Muscle of arm (tissue), 14 donors: ENCODE measurements at places on chromosomes 6 and 20. TPM values are rescaled to one million over a fixed set of nuclear protein-coding genes. Genes with fewer than 3 reads are reported as not detected.

The SEMG1 gene
- not detected for polyA plus RNA-seq

The CD93 gene
- polyA plus RNA-seq = 61.0 TPM

The ADAM33 gene
- 62.3 TPM for polyA plus RNA-seq

The SNAP91 gene
- polyA plus RNA-seq = 2.5 TPM

The DNAH8 gene
- polyA plus RNA-seq = 5.4 TPM

The CENPW gene
- 14.5 TPM for polyA plus RNA-seq

The HEY2 gene
- polyA plus RNA-seq = 12.9 TPM

The CDSN gene
- polyA plus RNA-seq = 0.10 TPM

The SCUBE3 gene
- 0.68 TPM for polyA plus RNA-seq

The TRMT6 gene
- polyA plus RNA-seq = 12.9 TPM

The MOXD1 gene
- 5.7 TPM for polyA plus RNA-seq

The AP5S1 gene
- 7.8 TPM for polyA plus RNA-seq

The CST2 gene
- polyA plus RNA-seq = not detected

The OOEP gene
- not detected for polyA plus RNA-seq

The FOXC1 gene
- 2.4 TPM for polyA plus RNA-seq

The HSPA1L gene
- not detected for polyA plus RNA-seq

The LPA gene
- 0.07 TPM for polyA plus RNA-seq

The DEFB124 gene
- polyA plus RNA-seq = not detected

The SLX4IP gene
- polyA plus RNA-seq = not detected
